ENCODE measurements at places on chromosomes 6 and 20. TPM values are rescaled to one million over a fixed set of nuclear protein-coding genes. Genes with fewer than 3 reads are reported as not detected.

GRCh38 chr6:30029588-30029987 is 31.5 kb upstream of the POLR1H start:
- no peak for DNase-seq

- DNase-seq, result no peak
These were observed 228.0 kb downstream of the DLL1 start for GRCh38 chr6:170062915-170063241.

- no peak for DNase-seq
These were observed 574.4 kb upstream of the MAP3K7 start for GRCh38 chr6:91161246-91161645.

DNA sequence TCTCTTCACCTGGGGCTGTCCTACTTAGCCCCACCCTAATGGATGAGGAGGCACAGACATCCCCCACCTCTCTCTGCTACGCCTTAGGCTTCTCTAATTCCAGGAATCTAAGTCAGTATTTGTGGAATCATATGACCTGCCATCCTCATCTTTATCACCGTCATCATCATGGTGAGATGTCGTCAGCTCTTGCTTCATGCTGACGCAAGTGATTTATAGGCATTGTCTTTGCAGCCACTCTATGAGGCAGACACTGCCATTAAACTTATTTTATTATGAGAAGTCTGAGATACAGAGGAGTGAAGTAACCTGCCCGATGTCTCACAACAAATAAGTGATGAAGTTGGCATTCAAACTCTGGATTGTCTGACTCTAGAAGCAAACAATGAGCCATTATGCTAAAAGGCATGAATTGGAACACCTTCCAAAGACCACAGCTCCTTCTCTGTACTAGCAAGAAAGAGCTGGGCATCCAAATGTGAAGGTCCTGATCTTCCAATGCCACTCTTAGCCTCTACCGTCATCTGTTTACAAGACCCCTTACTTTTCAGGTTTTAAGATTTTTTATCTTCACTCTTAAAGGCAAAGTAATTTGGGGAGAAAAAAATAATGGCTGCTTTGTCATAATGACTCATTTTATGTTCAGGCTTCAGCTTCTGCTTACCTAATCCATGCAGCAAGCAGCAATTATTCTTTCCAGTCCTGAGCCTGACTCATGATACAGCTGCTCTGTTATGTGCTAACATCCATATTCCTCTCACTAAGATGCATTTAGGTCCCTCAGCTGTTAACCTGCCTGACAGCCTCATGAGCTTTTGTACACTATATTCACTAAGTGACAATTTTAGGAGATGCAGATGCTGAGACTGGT is 113.7 kb upstream of the BCLAF1 start:
- DNase-seq, result no peak

The ADIG gene
- total RNA-seq, result not detected

The TMEM74B gene
- total RNA-seq, result 5.2 TPM

The NRN1 gene
- 12.6 TPM for total RNA-seq

The POM121L2 gene
- not detected for total RNA-seq

DNA sequence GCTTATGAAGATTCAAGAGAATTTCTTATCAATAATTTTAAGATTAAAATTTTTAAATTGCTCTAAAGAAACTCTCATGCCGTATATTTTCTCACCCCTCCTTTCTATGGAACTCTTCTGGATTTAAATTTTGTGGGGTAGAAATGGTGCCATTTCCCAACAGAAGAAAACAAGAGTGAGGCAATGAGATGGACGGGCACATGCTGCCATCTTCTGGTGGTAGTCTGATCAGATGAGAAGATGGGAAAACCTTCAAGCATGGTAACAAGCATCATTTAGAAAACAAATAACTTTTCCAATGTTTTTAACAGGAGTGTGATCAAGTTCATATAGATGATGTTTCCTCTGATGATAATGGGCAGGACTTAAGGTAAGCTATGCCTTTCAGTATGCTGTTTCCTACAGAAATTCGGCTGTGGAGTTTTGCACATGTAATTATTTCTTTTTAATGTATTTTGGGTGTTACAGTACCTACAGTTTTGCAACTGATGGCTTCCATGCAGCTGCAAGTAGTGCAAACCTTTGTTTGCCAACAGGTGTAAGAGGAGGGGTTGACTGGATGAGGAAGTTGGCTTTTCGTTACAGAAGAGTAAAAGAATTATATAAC is 271.4 kb downstream of the EYA4 start:
- peak; percentile 54 for DNase-seq

- no peak for DNase-seq
These were observed 13.2 kb downstream of the CDH26 start for GRCh38 chr20:59971428-59971827.

The KIF6 gene
- 0.27 TPM for total RNA-seq

DNA sequence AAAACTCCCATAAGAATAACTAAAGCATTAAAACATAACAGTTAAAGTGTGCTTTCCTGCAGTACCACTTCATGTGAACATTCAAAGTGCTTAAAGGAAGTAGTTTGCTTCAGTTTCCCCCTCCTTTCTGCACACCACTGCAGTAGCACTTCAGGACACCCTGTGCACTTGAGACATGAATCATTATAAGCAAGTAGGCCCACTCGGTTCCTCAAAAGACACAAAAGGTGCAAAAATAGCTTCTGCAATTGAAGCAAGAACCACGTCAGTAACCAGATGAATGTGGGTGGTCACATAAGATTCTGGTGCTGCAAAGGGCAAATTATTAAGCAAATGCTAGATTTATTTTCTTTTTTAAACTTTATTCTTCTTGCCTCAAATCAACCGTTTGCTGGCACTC is 160.6 kb downstream of the HIVEP2 start:
- DNase-seq, result no peak

DNA sequence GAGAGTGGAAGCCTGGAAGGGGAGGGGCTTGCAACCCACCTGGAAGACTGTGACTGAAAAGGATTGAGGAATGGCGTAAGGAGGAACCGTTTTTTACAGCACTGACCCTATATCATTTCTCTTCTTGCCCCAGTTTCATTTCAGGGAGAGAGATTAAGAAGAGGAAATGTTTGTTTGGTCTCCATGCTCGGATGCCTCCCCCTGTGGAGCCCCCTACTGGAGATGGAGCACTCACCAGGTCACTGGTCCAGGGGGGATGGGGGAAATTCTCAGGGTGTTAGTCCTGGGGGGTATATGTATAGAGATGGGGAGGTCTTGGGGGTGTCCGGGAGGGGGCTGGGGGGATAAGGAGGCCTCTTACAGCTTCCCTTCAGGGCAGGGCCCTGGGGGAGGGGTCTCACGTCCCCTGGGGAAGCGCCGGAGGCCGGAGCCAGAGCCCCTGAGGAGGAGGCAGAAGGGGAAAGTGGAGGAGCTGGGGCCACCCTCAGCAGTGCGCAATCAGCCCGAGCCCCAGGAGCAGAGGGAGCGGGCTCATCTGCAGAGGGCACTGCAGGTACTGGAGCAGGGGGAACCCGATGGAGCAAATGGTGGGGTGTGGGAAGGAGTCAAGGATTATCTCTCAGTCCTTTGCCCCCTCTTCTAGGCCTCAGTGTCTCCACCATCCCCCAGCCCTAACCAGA is 3.2 kb downstream of the CUTA start:
- no peak for DNase-seq

DNA sequence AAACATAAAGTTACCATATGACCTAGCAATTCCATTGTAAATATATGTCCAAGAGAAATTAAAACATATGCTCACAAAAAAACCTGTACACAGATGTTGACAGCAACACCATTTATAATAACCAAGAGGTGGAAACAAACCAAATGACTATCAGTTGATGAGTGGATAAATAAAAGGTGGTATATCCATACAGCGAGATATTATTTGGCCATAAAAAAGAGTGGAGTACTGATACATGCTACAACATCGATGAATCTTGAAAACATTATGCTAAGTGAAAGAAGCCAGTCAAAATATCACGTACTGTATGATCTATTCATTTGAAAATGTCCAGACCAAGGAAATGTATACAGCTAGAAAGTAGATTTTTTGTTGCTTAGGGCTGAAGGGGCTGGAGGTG is 2.9 kb downstream of the CAP2 start:
- no peak for DNase-seq

- no peak for DNase-seq
These were observed 129.6 kb upstream of the DOK5 start for GRCh38 chr20:54345821-54346220.

DNA sequence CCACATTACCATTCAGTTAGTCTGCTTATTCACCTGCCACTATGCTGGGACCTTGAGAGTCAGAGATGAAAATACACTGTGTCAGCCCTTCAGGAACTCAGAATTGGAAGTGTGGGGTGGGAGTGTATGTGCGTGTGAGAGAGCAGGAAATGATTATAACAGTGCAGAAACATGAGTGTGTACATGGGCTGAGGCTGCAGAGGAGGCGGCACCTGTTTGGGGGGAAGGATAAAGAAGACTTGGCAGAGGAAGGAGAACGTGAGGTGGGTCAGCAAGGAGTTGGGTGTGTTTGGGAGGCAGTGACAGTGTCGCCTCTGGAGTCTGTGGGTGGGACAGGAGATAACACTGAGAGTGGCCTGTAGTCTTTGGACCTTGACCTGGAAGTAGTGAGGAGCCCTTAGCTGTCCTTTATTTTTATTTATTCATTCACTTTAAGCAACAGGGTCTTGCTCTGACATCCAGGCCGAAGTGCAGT is 3.1 kb downstream of the CHMP4B start:
- no peak for DNase-seq

The BPIFB1 gene
- not detected for total RNA-seq

The GOPC gene
- total RNA-seq, result 17.5 TPM

The ARMC2 gene
- 9.5 TPM for total RNA-seq

- DNase-seq, result no peak
These were observed 58.6 kb downstream of the EFCAB8 start for GRCh38 chr20:32917191-32917950.

The SOX18 gene
- 34.3 TPM for total RNA-seq

Data from Right ventricle myocardium superior (tissue), 1 donor.